Activated CD8-positive, alpha-beta memory T cell treated with anti-CD3 and anti-CD28 coated beads, Interleukin-2, amount 10 ng/mL, durations not matched to agents 7 days and 5 days (primary cell): ENCODE measurements at places on chromosomes 4 and X. TPM values are rescaled to one million over a fixed set of nuclear protein-coding genes. Genes with fewer than 3 reads are reported as not detected.

DNA sequence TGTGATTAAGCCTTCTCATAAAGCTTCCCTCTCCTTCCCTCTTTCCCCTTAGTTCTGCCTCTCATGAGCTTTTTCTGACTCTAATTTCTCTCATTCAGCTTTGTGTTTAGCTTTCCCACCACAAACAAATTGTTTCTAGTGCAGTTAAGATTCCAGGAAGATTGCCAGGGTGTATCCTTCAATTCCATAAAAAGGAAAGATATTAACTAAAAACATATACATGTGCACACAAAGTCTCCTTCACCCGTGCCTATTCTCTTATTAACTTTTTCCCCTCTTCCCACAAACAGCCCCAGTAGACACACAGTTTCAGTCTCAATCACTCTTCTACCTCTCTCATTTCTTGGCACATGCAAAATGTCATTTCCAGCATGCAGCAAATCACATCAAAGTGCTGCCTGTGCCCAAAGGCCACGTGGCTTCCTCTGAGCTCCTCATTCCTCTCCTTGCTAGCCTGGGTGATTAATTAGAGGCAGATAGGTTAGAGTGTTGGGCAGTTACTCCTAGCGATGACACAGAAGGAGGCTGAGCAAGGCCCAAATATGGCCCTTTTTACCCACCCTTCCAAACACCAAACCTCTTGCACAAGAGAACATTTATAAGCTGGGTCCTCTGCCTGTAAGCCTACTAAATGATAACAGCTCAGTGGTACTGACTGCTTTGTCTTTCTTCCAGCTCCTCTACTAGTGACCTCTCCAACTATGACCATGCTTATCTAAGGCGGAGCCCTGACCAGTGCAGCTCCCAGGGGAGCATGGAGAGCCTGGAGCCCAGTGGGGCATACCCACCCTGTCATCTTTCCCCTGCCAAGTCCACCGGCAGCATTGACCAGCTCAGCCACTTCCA, 159.6 kb downstream of the SOWAHB start:
- DNase-seq, result no peak
- H3K36me3 ChIP-seq, result no peaks in the 10 kb centered on the region
- peaks cover 5% of the 10 kb centered on the region for H3K4me1 ChIP-seq
- peaks cover 25% of the 10 kb centered on the region for H3K27me3 ChIP-seq
- no peak overlapping the region for H3K27ac ChIP-seq

GRCh38 chrX:129510331-129510730, 13.0 kb downstream of the SMARCA1 start:
- no peaks in the 10 kb centered on the region for H3K27me3 ChIP-seq
- no peaks in the 10 kb centered on the region for H3K4me1 ChIP-seq
- no peak overlapping the region for H3K4me3 ChIP-seq
- H3K27ac ChIP-seq, result no peak overlapping the region
- DNase-seq, result no peak

- no peak overlapping the region for H3K4me3 ChIP-seq
- H3K27ac ChIP-seq, result no peak overlapping the region
- H3K4me1 ChIP-seq, result no peaks in the 10 kb centered on the region
These were observed 33.7 kb upstream of the ANKRD50 start for GRCh38 chr4:124745985-124746801.

DNA sequence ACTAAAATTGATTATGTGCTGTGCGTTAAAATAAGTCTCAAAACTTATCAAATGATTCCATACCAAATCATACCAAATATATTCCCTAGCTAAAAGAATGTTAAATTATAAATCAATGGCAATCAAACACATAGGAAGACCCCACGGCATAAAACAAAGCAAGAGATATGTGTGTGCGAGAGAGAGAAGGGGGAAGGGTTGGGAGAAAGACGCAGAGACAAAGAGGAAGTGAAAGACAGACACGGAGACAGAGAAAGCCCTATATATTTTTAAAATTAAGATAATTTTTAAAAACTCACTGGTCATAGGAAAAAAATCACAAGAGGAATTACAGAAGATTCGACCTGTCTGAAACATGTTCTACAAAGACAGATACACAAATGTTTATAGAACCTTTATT, 371.4 kb downstream of the NLGN4X start:
- no peak overlapping the region for H3K27ac ChIP-seq
- H3K4me1 ChIP-seq, result no peaks in the 10 kb centered on the region
- no peak overlapping the region for H3K4me3 ChIP-seq
- H3K27me3 ChIP-seq, result no peaks in the 10 kb centered on the region

DNA sequence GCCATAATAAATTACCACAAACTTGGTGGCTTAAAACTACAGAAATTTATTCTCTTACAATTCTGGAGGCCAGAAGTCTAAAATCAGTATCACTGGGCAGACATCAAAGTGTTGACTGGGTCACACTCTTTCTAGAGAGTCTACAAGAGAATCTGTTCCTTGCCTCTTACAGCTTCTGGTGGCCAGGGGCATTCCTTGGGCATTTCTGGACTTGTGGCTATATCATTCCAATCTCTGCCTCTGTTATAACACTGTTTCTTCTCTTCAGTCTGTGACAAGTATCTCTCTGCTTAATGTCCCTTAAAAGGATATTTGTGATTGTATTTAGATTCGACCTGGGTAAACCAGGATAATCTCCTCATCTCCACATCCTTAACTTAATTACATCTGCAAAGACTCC, 207.3 kb upstream of the DCAF8L1 start:
- H3K36me3 ChIP-seq, result no peaks in the 10 kb centered on the region
- H3K27ac ChIP-seq, result no peak overlapping the region
- DNase-seq, result no peak
- H3K27me3 ChIP-seq, result no peaks in the 10 kb centered on the region
- H3K4me3 ChIP-seq, result no peak overlapping the region

GRCh38 chrX:44747969-44748368, 95.9 kb upstream of the DUSP21 start:
- no peaks in the 10 kb centered on the region for H3K27me3 ChIP-seq
- no peak for DNase-seq
- no peak overlapping the region for H3K4me3 ChIP-seq
- H3K36me3 ChIP-seq, result no peaks in the 10 kb centered on the region
- H3K4me1 ChIP-seq, result no peaks in the 10 kb centered on the region
- H3K27ac ChIP-seq, result no peak overlapping the region

GRCh38 chr4:145525291-145525740, 43.7 kb downstream of the SMAD1 start:
- no peak for DNase-seq
- H3K4me3 ChIP-seq, result no peak overlapping the region
- no peak overlapping the region for H3K27ac ChIP-seq
- no peaks in the 10 kb centered on the region for H3K36me3 ChIP-seq

- H3K27me3 ChIP-seq, result peaks cover 8% of the 10 kb centered on the region
- no peak overlapping the region for H3K27ac ChIP-seq
- DNase-seq, result no peak
- H3K4me3 ChIP-seq, result no peak overlapping the region
These were observed 100.7 kb upstream of the GRPR start for GRCh38 chrX:16022580-16023200.

DNA sequence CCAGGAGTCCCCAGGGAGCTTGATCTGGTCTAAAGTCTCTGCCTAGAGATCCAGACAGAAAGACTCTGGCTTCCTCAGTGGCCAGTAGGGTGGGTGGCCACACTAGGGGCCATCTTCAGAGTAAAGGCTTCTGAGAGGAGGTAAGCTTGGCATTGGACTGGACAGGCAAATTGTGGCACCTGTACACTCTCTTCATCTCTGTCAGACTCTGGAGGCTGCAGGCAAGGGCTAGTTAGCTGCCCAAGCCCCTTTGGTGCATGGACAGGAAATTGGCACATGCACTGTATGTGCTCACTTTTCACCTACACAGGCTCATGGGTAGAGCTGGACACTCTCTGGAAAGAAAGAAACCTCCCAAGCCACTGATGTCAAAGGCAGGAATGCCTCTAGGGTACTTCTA, 142.8 kb downstream of the PJA1 start:
- H3K36me3 ChIP-seq, result no peaks in the 10 kb centered on the region
- H3K27me3 ChIP-seq, result no peaks in the 10 kb centered on the region
- no peak overlapping the region for H3K27ac ChIP-seq
- peaks cover 2% of the 10 kb centered on the region for H3K4me1 ChIP-seq

DNA sequence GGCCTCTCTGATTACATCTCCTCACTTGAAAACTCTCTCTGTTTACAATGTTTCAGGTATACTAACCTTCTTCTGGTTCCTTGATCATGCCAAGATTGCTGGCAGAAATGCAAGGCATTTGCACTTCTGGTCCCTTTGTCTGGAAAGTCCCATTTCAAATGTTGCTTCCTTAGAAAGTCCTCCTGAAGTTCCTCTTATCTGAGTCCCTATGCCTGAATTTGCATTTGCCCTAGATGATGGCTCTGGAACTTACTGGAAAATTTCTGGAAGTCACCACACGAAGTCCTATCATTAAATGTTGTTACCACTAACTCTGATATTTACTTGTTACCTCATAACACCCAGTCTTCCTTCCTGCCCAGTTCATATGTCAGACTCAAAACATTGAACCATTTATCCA, 176.4 kb downstream of the EFHC2 start:
- DNase-seq, result no peak
- no peak overlapping the region for H3K27ac ChIP-seq
- H3K4me1 ChIP-seq, result no peaks in the 10 kb centered on the region

- no peak for DNase-seq
- no peak overlapping the region for H3K27ac ChIP-seq
- H3K4me1 ChIP-seq, result no peaks in the 10 kb centered on the region
- peaks cover 4% of the 10 kb centered on the region for H3K36me3 ChIP-seq
These were observed 47.4 kb upstream of the MND1 start for GRCh38 chr4:153297116-153297515.

DNA sequence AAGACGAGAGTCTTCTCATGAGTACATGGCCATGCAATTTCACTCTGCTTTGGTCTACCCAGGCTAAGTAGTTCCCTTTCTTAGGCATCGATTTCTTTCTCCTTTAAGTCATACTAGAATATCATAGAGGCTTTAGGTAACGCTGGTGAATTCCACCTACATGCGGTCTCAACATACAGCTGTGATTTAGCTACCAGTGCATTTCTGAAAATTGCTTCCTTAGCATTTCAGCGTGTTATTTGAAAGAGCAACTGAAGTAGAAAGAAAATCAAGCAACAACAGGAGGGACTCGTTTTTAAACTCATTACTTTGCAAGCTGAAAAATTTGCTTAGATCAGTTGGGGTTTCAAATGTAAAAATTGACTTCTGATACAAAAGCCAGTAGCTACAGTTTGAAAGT, 48.1 kb upstream of the RASGEF1B start:
- H3K27ac ChIP-seq, result no peak overlapping the region
- H3K4me1 ChIP-seq, result no peaks in the 10 kb centered on the region
- no peaks in the 10 kb centered on the region for H3K36me3 ChIP-seq

- DNase-seq, result no peak
- H3K27me3 ChIP-seq, result no peaks in the 10 kb centered on the region
- no peak overlapping the region for H3K27ac ChIP-seq
- H3K4me3 ChIP-seq, result no peak overlapping the region
- H3K36me3 ChIP-seq, result no peaks in the 10 kb centered on the region
These were observed 810.9 kb upstream of the TENM3 start for GRCh38 chr4:181432335-181432734.

DNA sequence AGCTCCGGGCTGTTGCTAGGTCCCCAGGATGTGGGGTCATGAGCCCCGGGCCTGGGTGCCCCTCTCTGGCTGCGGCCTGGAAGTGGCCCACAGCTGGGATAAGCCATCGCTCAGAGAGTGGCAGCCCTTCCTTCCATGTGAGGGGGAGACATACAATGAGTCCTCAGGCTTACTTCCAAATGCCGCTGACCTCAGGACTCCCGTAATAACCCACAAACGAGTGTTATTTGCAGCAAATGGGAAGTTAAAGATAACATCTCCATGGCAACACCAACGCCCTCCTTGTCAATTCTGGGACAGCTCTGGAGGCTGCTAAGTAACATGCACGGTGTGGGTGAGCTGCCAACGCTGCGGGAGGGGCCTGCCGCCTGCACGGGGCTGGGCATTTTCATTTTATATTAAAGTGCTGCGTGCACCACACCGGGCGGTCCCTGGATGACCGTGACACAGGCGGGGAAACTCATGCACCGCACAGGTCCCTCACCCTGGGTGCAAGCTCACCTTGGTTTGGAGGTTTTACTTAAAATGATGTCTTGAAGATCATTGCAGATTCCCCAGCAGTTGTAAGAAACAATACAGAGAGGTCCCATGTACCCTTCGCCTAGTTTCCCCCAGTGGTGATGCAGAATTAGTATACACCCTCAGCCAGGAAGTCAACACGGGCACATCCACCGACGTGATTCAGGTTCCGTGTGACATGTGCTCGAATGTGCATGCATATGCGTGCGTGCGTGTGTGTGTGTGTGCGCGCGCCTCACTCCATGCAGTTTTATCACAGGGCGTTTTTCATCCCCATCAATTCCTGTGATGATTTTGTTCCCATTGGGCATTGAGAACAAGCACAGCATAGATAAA, 79.4 kb downstream of the ABLIM2 start:
- no peaks in the 10 kb centered on the region for H3K36me3 ChIP-seq
- no peaks in the 10 kb centered on the region for H3K4me1 ChIP-seq
- no peak for DNase-seq
- no peak overlapping the region for H3K27ac ChIP-seq
- no peaks in the 10 kb centered on the region for H3K27me3 ChIP-seq
- no peak overlapping the region for H3K4me3 ChIP-seq

- H3K36me3 ChIP-seq, result peaks cover 15% of the 10 kb centered on the region
- H3K27me3 ChIP-seq, result no peaks in the 10 kb centered on the region
- no peaks in the 10 kb centered on the region for H3K4me1 ChIP-seq
- no peak overlapping the region for H3K4me3 ChIP-seq
- no peak overlapping the region for H3K27ac ChIP-seq
- DNase-seq, result no peak
These were observed 24.5 kb upstream of the TAPT1 start for GRCh38 chr4:16250661-16251365.

DNA sequence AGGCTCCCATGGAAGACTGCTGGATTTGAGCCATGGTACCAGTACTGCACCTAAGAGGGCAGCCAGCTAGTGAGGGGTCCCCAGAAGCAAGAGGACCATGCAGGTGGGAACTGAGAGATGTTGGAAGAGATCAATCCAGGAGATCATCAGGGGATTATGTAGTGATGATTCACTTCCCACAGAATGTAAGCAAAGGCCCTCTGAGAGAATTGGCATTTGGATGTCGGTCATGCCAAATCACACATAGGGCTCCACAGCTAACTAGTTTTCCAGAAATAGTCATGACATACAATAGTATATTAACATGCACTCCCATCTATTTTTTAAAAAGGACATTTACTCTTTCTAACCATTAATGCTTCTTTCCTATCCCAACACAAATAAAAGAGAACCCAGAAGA, 112.5 kb downstream of the RASGEF1B start:
- H3K4me1 ChIP-seq, result no peaks in the 10 kb centered on the region
- no peak for DNase-seq
- H3K27me3 ChIP-seq, result peaks cover 15% of the 10 kb centered on the region
- H3K27ac ChIP-seq, result no peak overlapping the region
- no peak overlapping the region for H3K4me3 ChIP-seq
- no peaks in the 10 kb centered on the region for H3K36me3 ChIP-seq

GRCh38 chr4:96993560-96993959, 1149.7 kb downstream of the STPG2 start:
- H3K36me3 ChIP-seq, result no peaks in the 10 kb centered on the region
- no peaks in the 10 kb centered on the region for H3K27me3 ChIP-seq
- no peak overlapping the region for H3K27ac ChIP-seq
- DNase-seq, result no peak
- no peak overlapping the region for H3K4me3 ChIP-seq

The CLGN gene
- total RNA-seq, result 0.15 TPM

The GABRA4 gene
- total RNA-seq, result not detected

The CABS1 gene
- not detected for total RNA-seq

The CD38 gene
- total RNA-seq, result 179 TPM

The INTS6L gene
- total RNA-seq, result 22.8 TPM

The ANXA3 gene
- total RNA-seq, result 0.41 TPM
